Sigmoid colon (tissue), 7 donors: ENCODE measurements at places on chromosomes 5 and 9. TPM values are rescaled to one million over a fixed set of nuclear protein-coding genes. Genes with fewer than 3 reads are reported as not detected.

The LCN10 gene
- 2.1 TPM for total RNA-seq

The CENPK gene
- total RNA-seq, result not detected

The TEK gene
- 9.5 TPM for total RNA-seq

The CCNO gene
- total RNA-seq, result not detected

The FBP2 gene
- total RNA-seq, result not detected

The TPD52L3 gene
- not detected for total RNA-seq

- DNase-seq, result no peak
- no peaks in the 10 kb centered on the region for H3K4me1 ChIP-seq
- no peak overlapping the region for H3K27ac ChIP-seq
- H3K4me3 ChIP-seq, result no peak overlapping the region
Observed at GRCh38 chr5:31048282-31049270, 144.9 kb upstream of the CDH6 start.

- DNase-seq, result no peak
- no peak overlapping the region for H3K27ac ChIP-seq
- no peaks in the 10 kb centered on the region for H3K27me3 ChIP-seq
- no peak overlapping the region for H3K4me3 ChIP-seq
Observed at GRCh38 chr5:169804861-169805260, 167.8 kb downstream of the DOCK2 start.

GRCh38 chr5:673831-674629 is 19.1 kb downstream of the TPPP start:
- no peaks in the 10 kb centered on the region for H3K27me3 ChIP-seq
- DNase-seq, result peak; percentile 66
- H3K36me3 ChIP-seq, result no peaks in the 10 kb centered on the region
- H3K4me1 ChIP-seq, result peaks cover 68% of the 10 kb centered on the region

- H3K27ac ChIP-seq, result no peak overlapping the region
- H3K27me3 ChIP-seq, result no peaks in the 10 kb centered on the region
- H3K4me3 ChIP-seq, result no peak overlapping the region
Observed at GRCh38 chr9:11713077-11713476, 980.1 kb upstream of the TYRP1 start.

DNA sequence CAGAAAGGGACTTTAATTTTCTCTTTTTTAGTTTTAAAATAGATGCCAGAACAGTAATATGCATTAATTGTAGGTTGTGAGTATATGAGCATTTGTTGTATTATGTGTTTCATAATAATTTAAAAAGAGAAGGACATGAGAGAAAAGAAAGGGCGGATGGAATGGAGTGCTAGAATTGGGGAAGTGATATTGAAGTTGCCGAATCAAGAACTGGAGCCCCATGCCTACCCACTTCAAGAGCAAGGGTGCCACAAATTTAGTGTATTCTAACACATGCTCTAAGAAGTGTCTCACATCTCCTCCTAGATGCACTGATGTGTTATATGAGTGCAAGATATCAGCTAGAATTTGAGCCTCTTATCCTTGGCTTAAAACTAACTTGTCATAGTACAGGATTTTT is 43.6 kb upstream of the FYB1 start:
- no peaks in the 10 kb centered on the region for H3K4me1 ChIP-seq
- H3K27ac ChIP-seq, result no peak overlapping the region
- H3K4me3 ChIP-seq, result no peak overlapping the region
- H3K36me3 ChIP-seq, result no peaks in the 10 kb centered on the region
- no peaks in the 10 kb centered on the region for H3K27me3 ChIP-seq
- no peak for DNase-seq

DNA sequence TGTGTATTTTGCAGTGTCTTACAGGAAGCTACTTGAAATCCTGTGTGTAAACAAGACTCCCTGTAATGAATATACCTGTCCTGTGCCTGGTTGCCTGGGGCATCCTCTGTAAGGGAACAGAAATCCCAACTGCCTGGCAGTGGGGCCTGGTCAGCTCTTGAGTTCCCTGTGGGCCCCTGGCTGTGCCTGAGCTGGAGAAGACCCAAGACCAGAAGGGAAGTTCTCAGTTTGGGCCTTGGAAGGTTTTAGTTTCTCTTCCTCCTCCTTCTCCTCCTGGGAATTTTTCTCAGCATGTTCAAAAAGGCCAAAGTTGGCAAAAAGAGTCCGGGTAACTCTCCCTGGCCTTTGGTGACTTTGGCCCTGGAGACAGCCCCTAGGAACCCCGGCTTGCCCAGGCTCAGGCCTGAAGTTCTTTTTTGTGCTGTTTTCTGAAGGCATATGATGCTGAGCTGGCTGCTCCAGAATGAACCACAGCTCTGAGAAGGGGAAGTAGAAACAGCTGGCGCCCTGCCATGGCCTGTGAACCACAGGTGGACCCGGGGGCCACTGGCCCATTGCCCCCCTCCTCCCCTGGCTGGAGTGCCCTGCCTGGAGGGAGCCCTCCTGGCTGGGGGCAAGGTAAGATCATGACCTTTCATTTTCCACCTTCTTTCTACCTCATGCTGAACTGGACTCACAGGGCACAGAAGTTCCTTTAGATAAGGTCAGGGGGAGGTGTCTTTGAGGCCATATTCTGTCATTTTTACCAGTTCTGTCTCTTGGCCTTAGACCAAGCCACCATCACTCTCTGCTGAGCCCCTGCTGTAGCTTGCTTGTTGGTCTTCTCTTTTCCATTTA is 5.8 kb downstream of the TMEM268 start:
- DNase-seq, result peak; percentile 81
- H3K4me1 ChIP-seq, result peaks cover 31% of the 10 kb centered on the region
- H3K27me3 ChIP-seq, result no peaks in the 10 kb centered on the region
- no peaks in the 10 kb centered on the region for H3K36me3 ChIP-seq
- H3K4me3 ChIP-seq, result no peak overlapping the region

DNA sequence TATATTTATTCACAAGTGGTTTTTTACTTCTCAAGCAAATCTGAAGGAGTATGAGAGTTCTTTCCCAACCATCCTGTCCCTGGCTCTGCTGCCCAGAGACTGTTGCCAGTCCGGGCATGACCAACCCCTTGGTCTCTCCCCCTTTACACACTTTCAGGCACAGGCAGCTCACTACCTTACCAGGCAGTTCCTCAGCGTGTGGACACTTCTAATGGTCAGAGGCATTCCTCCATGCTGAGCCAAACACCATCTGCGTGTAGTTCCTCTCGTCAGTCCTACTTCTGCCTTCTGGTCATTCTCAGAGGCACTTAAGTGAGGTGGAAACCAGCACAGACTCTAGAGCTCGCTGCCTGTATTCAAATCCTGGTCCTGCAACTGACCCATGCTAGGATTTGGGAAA is 56.1 kb downstream of the TSTD2 start:
- H3K4me3 ChIP-seq, result no peak overlapping the region
- no peak for DNase-seq
- H3K4me1 ChIP-seq, result peaks cover 3% of the 10 kb centered on the region
- H3K36me3 ChIP-seq, result peaks cover 6% of the 10 kb centered on the region
- H3K27ac ChIP-seq, result no peak overlapping the region

DNA sequence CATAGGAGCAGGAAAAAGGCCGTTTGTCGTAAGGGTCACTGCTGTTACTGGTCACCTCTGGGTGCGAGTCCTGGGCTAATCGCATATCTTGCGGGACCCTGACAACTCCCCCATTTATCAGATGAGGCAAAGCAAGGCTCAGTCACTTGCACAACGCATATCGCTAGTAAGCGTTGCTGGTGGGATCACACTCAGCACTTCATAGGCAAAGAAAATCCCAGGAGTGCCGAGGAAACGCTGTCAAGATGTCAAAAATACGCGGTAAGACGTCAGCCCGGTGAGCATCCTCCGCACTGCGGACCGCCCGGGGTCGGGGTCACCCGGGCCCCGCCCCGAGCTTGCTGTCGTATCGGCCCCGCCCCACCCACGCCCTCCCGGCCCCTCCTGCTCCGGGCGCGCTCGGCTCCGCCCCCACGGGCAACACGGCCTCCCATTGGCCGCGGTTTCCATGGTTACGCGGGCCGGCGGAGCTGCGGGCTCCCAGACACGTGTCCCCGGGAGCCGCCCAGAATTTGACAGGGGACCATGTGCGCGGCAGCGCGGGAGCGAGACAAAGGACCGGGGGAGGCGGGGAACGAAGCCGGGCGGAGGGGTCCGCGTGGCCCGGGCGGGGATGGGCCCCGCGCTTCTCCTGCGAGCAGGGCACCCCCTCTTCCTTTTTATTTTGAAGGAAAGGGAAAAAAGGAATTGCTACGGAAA is 80.2 kb upstream of the IER5L start:
- H3K4me1 ChIP-seq, result no peaks in the 10 kb centered on the region
- no peaks in the 10 kb centered on the region for H3K36me3 ChIP-seq
- H3K27ac ChIP-seq, result no peak overlapping the region
- H3K4me3 ChIP-seq, result peak overlapping the region; percentile 33
- peaks cover 14% of the 10 kb centered on the region for H3K27me3 ChIP-seq

GRCh38 chr9:34079181-34079580 is 30.5 kb upstream of the UBAP2 start:
- H3K4me1 ChIP-seq, result no peaks in the 10 kb centered on the region
- H3K4me3 ChIP-seq, result no peak overlapping the region
- DNase-seq, result no peak
- H3K27ac ChIP-seq, result no peak overlapping the region
- no peaks in the 10 kb centered on the region for H3K36me3 ChIP-seq
- H3K27me3 ChIP-seq, result no peaks in the 10 kb centered on the region

- H3K27ac ChIP-seq, result no peak overlapping the region
- H3K27me3 ChIP-seq, result no peaks in the 10 kb centered on the region
- H3K4me1 ChIP-seq, result no peaks in the 10 kb centered on the region
- no peaks in the 10 kb centered on the region for H3K36me3 ChIP-seq
- H3K4me3 ChIP-seq, result no peak overlapping the region
Observed at GRCh38 chr5:81020478-81021167, 60.5 kb downstream of the RASGRF2 start.

DNA sequence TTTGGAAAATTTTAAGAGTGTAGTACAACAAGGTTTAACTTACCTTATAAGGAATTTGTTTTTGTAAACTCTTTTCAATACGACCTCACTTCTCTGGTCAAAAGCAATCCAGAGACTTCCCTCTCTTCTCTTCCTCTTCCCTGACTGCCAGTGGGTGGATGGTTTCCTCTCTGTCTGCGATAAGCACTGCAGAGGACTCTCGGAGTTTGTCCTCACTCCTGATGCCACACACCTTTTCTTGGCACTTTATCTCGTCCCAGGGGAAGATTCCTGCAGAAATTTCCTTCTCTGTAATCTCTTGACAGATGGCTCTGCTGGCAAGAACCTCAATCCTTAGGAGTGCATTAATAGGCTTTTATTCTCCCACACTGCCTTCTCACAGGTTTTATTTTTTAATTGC is 641.6 kb downstream of the NR2F1-AS1 start:
- no peaks in the 10 kb centered on the region for H3K36me3 ChIP-seq
- DNase-seq, result no peak
- no peak overlapping the region for H3K4me3 ChIP-seq
- no peak overlapping the region for H3K27ac ChIP-seq

- no peaks in the 10 kb centered on the region for H3K36me3 ChIP-seq
- no peaks in the 10 kb centered on the region for H3K27me3 ChIP-seq
- H3K4me3 ChIP-seq, result no peak overlapping the region
Observed at GRCh38 chr9:123286324-123286723, 17.9 kb upstream of the STRBP start.

GRCh38 chr5:34545626-34546025 is 110.5 kb upstream of the RAI14 start:
- no peak overlapping the region for H3K4me3 ChIP-seq
- H3K27ac ChIP-seq, result no peak overlapping the region
- H3K4me1 ChIP-seq, result no peaks in the 10 kb centered on the region
- no peaks in the 10 kb centered on the region for H3K27me3 ChIP-seq

- H3K27ac ChIP-seq, result no peak overlapping the region
- no peak for DNase-seq
- no peaks in the 10 kb centered on the region for H3K27me3 ChIP-seq
Observed at GRCh38 chr5:154421868-154422267, 23.9 kb upstream of the SAP30L start.

DNA sequence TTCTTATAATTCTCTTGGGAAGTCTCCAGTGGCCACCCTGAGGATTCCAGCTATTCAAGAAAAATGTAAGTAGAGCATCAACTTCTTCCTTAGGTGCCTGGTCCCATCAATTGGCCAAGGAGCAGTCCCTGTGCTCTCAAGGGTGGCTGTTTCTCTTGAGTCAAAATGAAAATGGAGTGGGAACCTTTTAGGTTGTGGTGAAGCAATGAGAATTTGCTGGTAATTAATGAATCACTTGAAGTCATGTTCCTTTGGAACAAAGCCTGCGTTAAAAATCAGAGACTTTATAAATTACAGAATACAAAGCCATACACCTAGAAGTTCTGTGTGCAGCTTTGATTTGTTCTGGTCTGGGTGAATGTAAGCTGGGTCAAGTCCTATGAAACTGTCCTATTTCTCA is 48.9 kb downstream of the IL31RA start:
- no peak overlapping the region for H3K27ac ChIP-seq
- H3K4me1 ChIP-seq, result no peaks in the 10 kb centered on the region
- H3K4me3 ChIP-seq, result no peak overlapping the region

DNA sequence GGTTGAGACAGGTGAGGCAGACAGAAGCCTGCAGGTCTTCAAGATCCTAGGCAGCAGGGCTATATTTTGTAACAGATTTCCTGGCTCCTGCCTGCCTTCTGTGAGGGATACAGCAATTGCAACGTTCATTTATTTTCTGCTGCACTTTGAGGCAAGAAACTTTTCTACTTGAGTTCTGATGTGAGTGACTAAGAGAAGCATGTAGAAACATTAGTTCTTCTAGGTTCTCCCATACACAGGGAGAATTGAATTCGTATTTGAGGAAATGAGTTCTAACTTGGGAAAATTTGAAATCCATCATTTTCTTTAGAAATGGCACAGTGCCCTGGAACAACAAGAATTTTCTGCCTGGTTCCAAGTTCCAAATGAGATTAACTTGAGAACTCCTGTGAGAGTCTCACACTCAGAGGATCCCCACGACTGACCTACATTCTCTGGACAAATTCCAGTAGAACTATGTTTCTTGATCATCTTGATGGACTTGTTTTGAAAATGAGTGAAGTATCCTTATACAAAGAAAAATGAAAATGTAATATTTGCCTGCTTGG is 15.0 kb downstream of the MAMDC2 start:
- peaks cover 99% of the 10 kb centered on the region for H3K4me1 ChIP-seq
- no peak for DNase-seq
- H3K4me3 ChIP-seq, result no peak overlapping the region
- H3K27ac ChIP-seq, result peak overlapping the region; percentile 98
- H3K36me3 ChIP-seq, result peaks cover 6% of the 10 kb centered on the region

DNA sequence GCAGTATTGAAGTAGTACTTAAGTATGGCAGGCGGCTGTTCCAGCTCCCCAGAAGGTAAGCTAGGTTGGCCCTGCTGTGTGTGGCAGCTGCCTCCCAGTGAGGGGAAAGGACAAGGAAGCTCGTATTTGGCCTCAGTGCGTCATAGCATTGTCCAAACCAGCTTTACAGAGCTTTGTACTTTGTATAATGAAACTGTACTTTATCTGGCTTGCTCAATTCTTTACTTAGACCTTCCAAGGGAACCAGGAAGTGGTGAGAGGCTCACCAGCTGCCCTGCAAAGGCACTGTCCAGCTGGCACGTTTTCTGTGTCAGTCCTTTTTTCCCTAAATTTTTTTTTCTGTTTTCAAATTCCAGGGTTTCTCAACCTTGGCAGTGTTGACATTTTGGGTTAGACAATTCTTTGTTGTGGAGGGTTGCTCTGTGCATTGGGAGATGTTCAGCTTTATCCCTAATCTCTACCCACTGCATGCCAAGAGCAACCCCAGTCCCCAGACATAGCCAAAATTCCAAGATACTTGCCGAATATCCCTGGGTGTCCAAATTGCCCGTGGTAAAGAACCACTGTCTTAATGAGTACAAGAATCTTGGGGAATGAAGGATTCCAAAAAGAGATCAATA is 474.5 kb downstream of the LRRC70 start:
- H3K4me3 ChIP-seq, result no peak overlapping the region
- H3K4me1 ChIP-seq, result no peaks in the 10 kb centered on the region
- no peaks in the 10 kb centered on the region for H3K27me3 ChIP-seq
